ENCODE measurements at places on chromosomes 2 and 18. TPM values are rescaled to one million over a fixed set of nuclear protein-coding genes. Genes with fewer than 3 reads are reported as not detected.
A peak's percentile ranks its signal among the peaks of the same experiment; 100 is the strongest.

SDC1 gene
- total RNA-seq, result 74.3 TPM

DNA sequence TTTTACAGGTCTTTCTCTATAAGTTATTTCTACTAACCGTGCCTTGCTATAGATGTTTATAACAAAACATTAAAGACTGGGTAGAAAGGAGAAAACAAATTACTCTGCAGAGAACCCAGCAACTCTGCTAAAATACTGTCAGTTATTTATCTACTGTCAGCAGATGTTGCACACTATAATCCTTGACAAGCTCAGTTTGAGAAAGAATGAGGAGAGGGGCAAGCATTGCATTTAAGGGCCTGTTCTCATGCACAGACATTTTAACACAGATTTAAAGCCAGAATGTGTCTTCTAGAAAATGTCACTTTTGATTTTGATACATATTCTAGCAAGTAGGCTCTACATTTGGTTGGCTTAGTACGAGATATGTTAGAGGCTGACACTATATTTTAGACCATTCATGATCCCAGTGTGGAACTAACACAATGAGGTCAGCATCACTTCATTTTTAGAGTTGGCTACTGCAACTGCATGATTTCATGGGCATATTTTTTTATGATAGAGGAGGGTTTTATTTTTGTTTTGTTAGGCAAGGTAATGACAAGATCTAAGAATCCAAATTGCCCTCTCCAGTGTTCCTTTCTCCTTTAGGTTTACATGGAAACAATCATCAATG is 516.4 kb downstream of the ZEB2 start:
- no peak for DNase-seq

DNA sequence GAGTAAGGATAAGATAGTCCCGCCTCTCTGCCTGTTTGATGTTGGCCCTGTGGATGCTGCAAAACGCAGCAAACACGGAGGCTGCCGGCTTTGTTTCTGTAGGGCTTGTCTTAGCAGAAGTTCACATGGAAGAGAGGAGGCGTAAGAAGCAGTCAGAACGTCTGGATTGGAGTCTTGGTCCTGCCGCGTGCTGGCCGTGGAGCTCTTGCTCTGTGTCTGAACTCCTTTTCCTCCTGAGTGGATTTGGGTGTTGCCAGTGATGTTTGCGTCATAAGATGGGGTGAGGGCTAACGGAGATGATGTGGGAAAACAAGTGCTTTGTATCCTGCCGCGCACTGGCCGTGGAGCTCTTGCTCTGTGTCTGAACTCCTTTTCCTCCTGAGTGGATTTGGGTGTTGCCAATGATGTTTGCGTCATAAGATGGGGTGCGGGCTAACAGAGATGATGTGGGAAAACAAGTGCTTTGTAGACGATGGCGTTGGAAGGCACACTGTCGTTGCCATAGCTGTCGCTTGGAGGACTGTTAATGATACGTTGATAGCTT is 240.9 kb downstream of the AGAP1 start:
- no peak for DNase-seq

DNA sequence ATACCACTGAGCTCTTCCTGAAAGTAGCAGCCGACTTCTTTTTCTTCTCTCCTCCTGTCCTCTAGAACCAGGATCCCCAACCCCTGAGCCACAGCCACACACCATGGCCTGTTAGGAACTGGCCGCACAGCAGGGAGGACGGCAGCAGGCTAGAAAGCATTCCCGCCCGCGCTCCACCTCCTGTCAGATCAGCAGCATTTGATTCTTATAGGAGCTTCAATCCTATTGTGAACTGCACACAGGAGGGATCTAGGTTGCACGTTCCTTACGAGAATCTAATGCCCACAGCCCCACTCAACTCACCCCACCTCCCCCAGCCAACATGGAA is 179.1 kb upstream of the SH3BP4 start:
- no peak for DNase-seq

DNA sequence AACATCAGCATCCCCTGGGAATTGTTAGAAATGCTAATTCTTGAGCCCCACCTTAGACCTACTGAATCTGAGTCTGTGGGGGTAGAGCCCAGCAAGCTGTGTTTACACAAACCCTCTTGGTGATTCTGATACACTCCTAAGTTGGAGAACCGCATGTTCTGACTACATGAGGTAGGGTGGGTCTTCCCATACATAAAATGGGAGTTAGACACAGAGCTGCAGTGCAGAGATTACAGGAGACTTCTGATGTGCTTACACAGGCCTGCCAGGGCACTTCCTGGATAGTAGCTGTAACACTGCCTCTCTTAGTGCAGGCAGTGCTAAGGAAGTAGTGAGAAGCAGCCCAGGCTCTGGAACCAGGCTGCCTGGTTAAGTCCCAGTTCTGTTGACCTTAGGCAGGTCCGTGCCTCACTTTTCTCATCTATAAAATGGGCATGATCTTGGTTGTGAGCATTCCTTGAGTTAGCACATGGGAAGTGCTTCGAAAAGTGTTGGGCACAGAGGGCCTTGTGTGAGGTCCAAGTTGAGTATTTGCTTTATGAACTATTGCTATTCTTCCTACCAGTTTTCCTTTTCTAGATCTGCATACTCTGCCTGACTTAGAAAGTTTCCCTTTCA is 67.3 kb downstream of the GLI2 start:
- DNase-seq, result no peak

GRCh38 chr2:118842661-118843482 is 4.6 kb downstream of the EN1 start:
- no peak for DNase-seq

- DNase-seq, result peak; percentile 78
Measured at GRCh38 chr2:71716697-71717624, 263.6 kb downstream of the DYSF start.

BCL2L11 gene
- total RNA-seq, result 19.3 TPM

IL1RN gene
- total RNA-seq, result not detected
